ENCODE measurements at places on chromosomes 2 and 18.

GRCh38 chr2:238776003-238776760 lies 71.7 kb upstream of the TWIST2 start:
- DNase-seq, result no peak

DNA sequence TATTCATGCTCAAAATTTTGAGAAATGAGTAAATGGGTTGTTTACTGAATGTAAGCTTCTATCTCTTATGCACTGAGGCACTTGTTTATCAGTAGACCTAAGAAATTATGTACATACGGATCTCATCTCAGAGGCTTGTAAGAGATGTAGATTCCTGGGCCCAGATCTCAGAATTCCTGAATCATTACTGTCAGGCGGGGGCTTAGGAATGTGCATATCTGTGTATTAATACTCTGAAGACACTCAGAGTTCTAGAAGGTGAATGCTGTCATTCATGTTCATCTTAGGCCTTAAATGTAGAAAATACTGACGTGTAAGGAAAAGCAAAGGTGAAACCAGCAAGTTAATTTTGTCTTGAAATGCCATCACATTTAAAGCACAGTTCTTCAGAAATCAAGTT lies 169.6 kb downstream of the FMNL2 start:
- DNase-seq, result no peak

DNA sequence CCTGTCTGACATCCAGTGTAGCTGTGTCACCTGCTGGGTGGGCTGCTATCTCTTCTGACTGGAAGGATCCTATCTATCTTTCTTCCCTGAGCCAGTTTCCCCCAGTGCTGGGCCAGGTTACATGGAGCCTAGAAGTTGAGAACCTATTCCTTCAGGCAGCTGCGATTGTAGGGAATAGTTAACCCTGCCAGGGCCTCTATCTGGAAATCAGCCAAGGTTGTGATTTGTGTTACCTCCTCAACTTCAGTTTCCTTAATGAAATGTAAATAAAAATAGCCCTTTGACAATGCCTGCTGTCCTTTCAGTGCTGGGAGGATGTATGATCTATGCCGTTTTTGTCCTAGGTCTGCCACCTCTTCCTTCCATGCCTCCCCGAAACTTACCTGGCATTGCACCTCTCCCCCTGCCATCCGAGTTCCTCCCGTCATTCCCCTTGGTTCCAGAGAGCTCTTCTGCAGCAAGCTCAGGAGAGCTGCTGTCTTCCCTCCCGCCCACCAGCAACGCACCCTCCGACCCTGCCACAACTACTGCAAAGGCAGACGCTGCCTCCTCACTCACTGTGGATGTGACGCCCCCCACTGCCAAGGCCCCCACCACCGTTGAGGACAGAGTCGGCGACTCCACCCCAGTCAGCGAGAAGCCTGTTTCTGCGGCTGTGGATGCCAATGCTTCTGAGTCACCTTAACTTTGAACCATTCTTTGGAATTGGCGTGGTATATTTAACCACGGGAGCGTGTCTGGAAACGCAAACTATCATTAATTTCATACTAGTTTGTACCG lies 36.6 kb downstream of the GORASP2 start:
- DNase-seq, result no peak

DNA sequence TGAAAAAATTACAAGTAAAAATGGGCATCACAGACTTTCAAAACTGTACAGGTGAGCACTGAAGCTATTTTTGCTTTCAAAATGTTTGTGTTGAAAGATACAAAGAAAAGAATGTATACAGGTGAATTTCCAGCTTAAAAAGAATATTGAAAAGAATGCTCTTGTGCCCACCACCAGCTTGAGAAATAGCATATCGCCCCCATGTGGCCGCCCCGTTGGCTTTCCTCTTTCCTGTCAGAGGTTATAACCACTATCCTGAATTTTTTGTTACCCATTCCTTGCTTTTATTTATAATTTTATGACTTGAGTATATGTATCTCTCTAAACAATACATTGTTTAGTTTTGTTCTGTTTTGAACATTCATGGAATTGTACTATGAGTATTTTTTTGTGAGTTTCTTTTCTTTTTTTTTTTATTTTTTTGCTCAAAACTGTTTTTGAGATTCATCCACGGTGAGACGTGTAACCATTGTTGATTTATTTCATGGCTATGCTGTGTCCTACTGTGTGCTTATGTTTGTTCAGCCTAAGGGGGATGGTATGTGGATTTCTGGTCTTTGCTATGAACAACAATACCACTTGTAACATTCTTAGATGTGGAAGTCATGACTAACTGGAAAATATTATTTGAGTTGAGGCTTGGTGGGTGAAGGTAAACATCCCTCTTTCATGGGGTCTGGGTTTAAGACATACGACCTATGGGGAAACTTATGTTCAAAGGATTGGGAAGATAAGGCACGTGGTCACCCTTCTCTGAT lies 11.6 kb downstream of the TRPM8 start:
- peak; percentile 22 for DNase-seq

GRCh38 chr18:5979176-5979888 lies 84.0 kb upstream of the TMEM200C start:
- no peak for DNase-seq

DNA sequence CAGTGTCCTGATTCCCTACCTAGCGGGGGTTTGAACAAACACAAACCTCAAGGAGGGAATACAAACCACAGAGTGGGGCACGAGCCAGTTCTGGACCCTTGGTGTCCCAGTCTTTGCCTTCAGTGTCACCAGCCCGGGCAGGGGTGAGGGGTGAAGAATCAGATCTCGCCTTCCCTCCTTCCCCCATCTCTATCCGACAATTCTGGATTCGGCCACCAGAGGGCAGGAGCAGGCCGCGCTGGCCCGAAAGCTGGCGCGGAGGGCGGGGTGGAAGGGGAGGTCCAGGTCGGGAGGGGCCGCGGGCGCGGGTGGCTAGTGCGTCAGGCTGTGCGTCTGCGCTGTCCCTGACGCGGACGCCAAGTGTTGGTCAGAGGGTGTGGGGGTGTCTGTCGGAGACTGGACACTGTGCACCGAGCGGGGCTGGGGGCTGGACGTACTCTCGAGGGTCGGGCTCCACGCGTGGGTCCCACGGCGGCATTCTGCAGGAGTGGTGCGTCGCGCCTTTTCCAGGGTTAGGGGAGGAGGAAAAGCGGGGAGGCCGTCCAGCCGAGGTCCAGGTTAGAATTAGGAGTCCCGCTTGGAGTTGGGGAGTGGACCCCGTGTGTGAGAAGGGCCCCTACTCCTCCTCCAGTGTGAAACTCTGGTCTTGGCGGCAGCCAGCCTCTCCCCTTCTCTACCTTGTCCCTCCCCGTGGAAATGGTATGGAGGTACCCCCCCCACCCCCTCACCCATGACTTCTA lies 2.9 kb upstream of the CRYBA2 start:
- DNase-seq, result peak; percentile 78

DNA sequence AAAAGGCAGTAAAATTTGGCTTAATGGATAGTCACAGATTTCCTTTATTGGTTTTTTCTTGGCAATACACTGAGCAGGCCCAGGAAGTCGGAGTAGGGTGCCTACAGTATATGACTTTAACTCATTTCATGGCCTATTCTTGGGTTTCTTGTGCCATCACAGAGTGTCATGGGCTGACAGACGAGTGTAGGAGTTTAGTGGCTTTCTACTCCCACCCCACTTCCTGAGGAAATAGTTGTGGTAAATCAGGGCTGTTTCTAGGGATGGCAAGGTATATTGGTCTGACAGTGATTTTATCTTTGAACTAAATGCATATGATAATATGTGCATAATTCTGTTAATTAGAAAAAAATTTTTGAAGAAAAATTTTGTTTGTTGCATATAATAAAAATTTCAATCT lies 100.1 kb downstream of the PLCL1 start:
- peak; percentile 40 for DNase-seq

DNA sequence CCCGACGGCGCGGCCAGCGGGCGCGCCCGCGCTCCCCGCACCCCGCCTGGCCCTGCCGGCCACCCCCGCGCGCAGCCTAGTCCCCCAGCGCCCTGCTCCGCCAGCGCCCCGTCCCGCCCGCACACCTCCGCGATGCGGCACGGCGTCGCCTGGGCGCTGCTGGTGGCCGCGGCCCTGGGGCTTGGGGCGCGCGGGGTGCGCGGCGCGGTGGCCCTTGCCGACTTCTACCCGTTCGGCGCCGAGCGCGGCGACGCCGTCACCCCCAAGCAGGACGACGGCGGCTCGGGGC lies 232 bp downstream of the SNED1 start:
- no peak for DNase-seq

GRCh38 chr2:2333076-2333475 lies 2.0 kb upstream of the MYT1L start:
- no peak for DNase-seq

- no peak for DNase-seq
Measured at GRCh38 chr2:101287303-101287702, 21.2 kb downstream of the RNF149 start.

GRCh38 chr2:121095257-121096080 lies 189.5 kb downstream of the TFCP2L1 start:
- no peak for DNase-seq

- no peak for DNase-seq
Measured at GRCh38 chr2:4914551-4914950, 777.6 kb upstream of the SOX11 start.

DNA sequence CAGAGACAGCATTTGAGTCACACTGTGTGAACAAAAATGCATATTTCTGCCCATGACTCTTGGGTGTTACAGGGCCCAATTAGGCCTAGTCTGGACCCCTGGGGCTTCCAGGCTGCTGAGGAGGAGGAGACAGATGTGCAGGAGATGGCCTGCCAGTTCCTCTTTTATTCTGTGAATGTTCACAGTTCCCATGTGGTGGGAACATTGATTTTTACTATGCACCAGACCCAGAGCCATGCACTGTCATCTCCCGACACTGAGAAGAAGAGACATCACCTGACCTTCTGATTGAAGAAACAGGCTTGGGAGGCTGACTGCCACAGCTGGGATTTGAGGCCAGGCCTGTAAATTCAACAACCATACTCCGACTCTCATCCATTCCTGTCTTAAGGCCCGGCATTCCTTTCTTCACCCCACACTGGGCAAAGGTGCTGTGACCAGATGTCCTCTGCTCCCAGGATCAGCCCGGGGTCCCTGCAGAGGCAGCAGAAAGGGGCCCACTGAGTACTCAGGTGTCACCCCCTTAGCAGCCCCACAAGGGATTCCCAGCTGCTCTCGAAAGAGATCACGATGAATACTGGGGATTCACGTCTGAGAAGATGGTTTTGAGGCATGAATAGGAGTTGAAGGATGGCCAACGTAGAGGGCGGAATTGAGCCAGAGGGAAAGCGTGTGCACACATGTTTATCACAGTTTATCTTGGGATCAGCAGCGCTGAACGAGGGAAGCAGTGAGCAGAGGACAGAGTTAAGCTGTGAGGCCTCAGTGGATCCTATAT lies 3.6 kb upstream of the TFCP2L1 start:
- no peak for DNase-seq

DNA sequence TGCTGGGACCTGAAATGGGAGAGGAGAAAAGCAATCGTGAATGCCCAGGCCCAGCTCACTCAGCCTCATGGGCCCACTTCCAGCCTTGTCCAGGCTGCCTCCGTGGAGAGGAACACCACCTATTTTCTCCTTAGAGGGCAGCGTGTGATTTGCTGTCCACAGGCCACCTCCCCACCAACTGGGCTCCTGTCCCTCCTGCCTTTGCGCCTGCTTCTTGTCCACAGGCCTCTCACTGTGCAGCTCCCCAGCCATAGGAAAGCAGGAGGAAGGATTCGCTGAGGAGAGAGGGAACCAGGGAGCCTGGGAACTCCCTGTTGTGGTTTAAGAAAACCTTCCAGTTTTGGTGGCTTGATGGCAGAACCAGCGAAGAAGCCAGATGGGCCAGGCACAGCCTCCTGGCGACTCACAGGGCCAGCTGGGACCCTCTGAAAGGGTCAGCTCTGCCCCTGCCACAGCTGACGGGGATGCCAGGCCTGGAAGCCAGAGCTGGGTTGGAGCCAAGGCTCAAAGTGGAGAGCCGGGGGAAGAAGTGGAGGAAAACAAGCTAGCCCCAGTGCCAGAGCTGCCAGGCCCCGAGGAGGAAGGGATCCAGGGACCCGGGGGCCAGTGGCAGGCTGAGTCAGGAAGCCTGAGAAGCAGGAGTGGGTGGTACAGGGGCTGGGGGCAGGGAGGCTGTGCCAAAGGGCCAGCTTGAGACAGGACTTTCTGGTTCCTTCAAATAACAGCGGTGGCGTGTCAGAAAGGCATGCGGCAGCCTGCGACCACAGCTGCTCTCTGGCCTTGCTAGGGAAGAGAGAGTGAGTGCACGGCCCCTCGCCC lies 9.9 kb downstream of the TMBIM1 start:
- no peak for DNase-seq

GRCh38 chr18:53850902-53851301 lies 373.6 kb downstream of the MBD2 start:
- DNase-seq, result no peak

DNA sequence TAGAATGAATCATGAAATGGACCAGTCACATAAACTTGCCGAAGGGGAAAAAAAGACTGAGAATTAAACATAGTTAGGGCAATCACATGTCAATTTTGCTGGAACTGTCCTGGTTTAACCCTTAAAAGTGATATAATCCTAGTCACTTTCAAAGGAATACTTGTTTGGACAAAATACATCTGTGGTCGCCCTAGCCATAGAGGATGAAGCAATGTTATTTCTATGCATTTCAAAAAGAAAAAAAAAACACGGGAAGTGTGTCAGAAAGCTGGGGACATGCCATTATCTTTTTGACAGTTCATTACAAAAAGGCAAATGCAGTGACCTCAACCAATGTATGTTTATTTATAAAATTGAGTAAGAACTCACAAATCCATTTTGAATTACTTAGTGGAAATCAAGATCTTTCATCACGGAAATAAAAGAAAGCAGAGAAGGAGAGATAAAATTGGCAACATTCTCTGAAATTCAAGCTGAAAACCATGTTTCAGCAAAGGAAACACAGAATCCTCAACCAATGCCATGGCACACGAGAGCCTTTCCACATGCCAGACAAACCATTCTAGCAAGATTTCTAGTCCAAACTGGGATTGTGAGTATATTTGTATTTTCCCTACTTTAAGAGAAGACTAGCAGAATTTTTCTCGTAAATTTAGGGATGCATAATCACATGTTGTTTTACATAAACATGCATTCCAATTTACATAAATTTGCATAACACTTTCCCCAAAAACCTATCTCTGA lies 854.3 kb upstream of the ACVR2A start:
- DNase-seq, result no peak

GRCh38 chr2:181677912-181678586 lies 2.3 kb downstream of the NEUROD1 start:
- peak; percentile 42 for DNase-seq

DNA sequence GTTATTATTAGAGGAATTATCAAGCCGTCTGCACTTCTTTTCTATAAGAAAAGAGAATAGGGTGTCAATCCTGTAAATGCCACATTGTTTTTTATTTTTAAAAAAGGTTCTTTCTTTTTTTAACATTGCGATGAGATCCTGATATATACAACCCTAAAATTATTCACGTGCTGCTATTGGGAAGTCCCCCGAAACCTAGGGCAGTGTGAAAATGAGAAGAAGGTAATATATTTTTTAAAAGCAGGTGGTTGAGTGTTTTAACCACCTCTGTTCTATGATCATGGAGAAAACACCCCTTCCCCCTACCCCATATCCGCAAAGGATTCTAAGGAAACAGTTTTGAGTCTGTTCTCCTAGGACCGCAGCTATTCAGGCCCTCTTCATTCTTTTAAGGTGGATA lies 94.5 kb upstream of the KLHL14 start:
- DNase-seq, result no peak

GRCh38 chr2:115606350-115606749 lies 1163.9 kb downstream of the DPP10 start:
- no peak for DNase-seq

GRCh38 chr2:236863729-236864126 lies 222.0 kb upstream of the COPS8 start:
- DNase-seq, result no peak
